ENCODE measurements at places on chromosomes 16 and 17.

DNA sequence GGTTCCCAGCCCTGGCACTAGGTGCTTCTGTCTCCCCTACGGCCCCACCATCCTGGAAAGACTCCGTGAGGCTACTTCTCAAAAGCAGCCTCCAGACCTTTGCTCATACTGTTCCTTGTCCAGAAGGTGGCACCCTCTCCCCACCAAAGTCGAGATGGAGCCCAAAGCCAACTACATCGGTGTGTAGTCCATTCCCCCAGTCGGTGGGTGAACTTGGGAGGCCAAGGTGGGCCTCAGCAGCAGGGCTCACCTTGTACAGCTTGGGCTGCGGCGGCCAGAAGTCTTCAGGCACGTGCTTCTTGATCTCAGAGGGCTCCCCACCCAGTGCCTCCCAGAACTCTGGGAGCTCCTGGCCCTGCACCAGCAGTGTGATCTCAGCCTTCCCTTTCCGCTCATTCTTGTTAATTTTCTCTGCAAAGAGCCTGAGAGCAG lies 10.2 kb downstream of the FLII start:
- DNase-seq = peak; percentile 54

GRCh38 chr16:84508502-84508901 lies 4.0 kb upstream of the MEAK7 start:
- no peak for DNase-seq

- DNase-seq = peak; percentile 79
These were observed 737.7 kb upstream of the SOX9 start for GRCh38 chr17:71383091-71383490.

DNA sequence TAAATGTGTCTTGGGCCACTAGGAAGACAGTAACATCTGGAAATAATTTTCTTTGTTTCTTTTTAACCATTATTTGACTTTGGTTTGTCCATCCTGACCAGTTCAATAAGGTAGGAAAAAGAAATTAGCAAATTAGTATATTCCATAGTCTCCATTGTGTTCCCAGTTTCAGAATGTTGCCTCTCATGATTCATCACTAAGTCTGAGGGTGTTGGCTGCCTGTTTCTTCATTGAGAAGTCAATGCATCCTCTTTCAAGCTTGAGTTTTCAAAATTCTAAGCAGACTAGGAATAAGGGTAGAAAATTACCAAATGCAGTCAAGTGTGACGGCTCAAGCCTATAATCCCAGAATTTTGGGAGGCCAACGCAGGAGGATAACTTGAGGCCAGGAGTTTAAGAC lies 41.9 kb downstream of the ZFHX3 start:
- DNase-seq = no peak

DNA sequence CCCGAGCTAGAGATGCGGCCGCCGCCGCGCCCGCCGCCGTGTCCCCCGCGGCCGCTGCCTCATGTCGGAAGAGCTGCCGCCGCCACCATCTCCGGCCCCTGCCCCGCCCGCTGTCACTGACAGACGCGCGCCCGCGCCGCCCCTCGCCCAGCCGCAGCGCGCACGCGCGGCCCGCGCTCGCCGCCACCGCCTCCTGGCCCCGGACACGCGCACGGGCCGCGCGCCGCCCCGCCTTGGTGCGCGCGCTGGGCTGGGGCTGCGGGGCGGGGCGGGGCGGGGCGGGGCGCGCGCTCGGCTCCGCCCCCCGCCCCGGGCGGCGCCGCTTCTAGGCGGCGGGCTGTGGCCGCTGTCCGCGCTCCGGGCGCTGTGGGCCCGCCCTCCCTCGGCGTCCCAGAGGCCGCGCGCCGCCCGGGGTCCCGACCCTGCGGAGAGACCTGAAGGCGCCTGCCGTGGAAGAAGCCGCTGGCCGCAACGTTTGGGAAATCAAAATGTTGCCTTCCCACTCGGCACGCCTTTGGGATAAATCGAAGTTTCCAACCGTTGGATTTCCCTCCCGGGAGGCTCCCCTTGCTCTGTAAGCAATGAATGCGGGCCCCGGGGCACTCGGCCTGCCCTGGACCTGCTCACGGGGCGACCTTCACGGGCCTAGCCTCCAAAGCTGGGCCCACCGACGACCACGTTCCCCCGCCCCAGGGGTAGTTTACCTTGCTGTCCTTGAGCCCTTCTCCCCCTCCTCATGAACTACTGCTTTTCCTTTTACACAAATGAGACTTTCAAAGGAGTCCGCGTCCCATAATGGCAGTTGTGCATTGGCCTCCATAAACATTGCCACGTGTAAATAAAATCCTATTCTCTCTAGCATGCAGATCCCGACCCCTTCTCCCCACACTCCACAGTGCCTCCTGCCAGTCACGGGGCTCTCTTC lies at the start of gene ADCY9:
Gene ADCY9 (minus strand): TSS at position 118 of the 925 bp plus-strand sequence. CDS start 1,000 bp downstream, outside the sequence.
- peak; percentile 73 for DNase-seq

DNA sequence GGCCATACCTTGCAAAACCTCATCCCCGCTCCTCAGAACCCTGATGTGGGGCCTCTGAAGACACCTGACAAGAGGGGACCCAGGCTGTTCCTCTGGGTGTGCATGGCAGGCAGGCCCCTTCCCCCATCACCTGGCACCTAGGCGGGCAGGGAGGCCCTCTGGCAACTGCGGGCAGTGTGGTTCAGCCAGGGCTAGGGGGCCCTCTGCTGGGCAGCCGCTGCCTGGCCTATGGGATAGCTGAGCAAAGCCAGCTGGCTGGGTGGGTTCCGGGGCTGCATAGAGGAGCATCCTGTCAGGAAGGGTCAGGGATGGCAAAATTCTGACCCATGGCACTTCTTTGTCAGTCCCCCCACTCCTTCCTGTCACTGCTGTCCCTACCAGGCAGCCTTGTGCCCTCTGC lies 228.7 kb upstream of the ASIC2 start:
- DNase-seq = no peak
